ENCODE measurements at places on chromosomes 3 and 15.

DNA sequence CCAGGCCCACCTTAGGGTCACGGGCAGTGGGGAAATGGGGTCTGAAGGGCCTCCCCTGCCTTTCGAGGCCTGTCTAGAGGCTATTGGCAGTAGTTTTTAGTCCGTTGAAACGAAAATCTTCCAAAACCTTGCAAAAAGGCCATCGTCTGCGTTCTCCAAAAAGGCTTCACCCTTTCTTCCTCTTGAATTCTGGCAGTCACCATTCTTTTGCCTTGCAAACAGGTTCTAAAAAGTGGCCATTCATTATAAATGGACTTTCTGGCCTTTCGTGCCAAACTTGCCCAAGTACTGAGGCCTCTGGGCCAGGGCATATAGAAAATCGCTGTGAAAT, 367 bp upstream of the TARS3 start:
- peaks cover 17% of the 10 kb centered on the region for H3K4me1 ChIP-seq
- peak overlapping the region; percentile 55 for H3K4me3 ChIP-seq
- H3K27me3 ChIP-seq = peaks cover 8% of the 10 kb centered on the region
- no peak overlapping the region for H3K27ac ChIP-seq
- DNase-seq = no peak

GRCh38 chr3:86774082-86774691, 216.8 kb downstream of the VGLL3 start:
- H3K36me3 ChIP-seq = no peaks in the 10 kb centered on the region
- no peaks in the 10 kb centered on the region for H3K4me1 ChIP-seq
- no peak overlapping the region for H3K27ac ChIP-seq
- no peak overlapping the region for H3K4me3 ChIP-seq
- no peak for DNase-seq
- H3K27me3 ChIP-seq = no peaks in the 10 kb centered on the region

DNA sequence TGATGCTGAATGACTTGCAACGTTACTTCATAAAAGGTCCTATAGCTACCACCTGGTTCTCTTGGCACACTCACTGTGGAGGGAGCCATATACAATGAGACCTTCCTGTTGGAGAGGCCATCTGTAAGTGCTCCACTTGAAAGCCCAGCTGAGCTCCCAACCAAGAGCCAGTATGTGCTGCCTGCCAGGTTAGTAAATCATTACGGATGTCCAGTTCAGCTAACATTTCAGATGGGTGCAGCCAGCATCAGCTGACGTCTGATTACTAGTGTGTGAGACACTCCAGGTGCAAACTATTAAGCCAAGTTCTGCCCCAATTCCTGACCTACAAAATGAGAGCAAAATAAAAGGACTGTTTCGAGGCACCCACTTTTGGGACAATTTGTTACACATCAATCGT, 274.4 kb upstream of the ROBO2 start:
- no peak for DNase-seq
- no peaks in the 10 kb centered on the region for H3K4me1 ChIP-seq
- no peaks in the 10 kb centered on the region for H3K27me3 ChIP-seq
- H3K27ac ChIP-seq = no peak overlapping the region
- H3K4me3 ChIP-seq = no peak overlapping the region
- no peaks in the 10 kb centered on the region for H3K36me3 ChIP-seq

DNA sequence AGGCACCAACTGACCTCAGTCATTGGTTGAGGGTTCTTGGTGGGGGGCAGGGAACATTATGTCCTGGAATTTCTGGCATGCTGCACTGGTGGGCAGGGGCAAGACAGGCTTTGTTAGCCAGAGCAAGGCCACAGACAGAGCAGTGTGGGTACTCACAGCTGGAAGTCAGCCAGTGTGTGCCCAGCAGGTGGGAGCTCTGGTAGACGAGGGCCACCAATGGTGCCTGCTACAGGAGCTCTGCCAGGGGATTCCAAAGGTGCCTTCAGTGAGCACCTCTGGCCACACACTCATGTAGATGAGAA, 31.3 kb downstream of the CYP8B1 start:
- H3K4me3 ChIP-seq = no peak overlapping the region
- peaks cover 23% of the 10 kb centered on the region for H3K27me3 ChIP-seq
- no peaks in the 10 kb centered on the region for H3K36me3 ChIP-seq

GRCh38 chr15:42034628-42035434, 14.0 kb upstream of the PLA2G4E start:
- H3K4me3 ChIP-seq = no peak overlapping the region
- no peaks in the 10 kb centered on the region for H3K36me3 ChIP-seq
- no peaks in the 10 kb centered on the region for H3K4me1 ChIP-seq

- no peaks in the 10 kb centered on the region for H3K4me1 ChIP-seq
- no peaks in the 10 kb centered on the region for H3K36me3 ChIP-seq
- no peaks in the 10 kb centered on the region for H3K27me3 ChIP-seq
- DNase-seq = no peak
- no peak overlapping the region for H3K4me3 ChIP-seq
Observed at GRCh38 chr3:151933234-151933853, 59.9 kb downstream of the SUCNR1 start.

DNA sequence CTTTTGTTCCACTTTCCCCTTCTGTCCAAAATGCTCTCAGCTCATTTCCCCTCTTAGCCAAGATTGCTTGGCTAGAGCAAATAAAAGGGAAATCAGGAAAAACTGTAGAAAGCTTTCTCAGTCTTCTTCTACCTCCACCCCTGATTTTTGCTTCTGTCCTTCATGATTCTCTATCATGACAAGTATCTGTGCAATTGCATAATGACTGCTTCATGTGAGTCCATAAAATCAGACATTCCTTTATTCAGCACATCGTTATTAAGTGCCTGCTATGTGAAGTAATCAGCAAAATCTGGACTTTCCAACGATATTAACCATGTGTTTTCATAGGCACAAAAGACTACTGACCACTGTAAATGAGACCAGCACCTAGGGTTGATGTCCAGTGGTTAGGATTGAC, 321.5 kb upstream of the CBLB start:
- H3K36me3 ChIP-seq = no peaks in the 10 kb centered on the region
- H3K4me1 ChIP-seq = no peaks in the 10 kb centered on the region
- no peak overlapping the region for H3K4me3 ChIP-seq
- no peak for DNase-seq
- H3K27ac ChIP-seq = no peak overlapping the region

DNA sequence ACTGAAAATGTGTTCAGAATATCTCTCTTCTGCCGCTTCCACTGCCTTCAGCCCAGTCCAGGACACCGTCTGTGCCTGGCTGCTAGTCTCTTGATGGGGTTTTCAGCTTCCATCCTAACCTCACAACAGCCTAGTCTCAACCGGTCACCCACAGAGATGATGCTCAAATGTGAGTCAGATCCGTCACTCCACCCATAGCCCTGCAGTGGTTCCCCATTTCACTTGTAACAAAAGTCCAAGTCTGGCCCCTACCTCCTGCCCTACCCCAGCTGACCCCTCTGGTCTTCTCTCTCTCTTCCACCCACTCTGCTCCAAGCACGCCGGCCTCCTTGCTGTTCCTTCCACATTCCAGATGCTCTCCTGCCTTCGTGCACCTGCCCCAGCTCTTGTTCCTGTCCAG, 68.1 kb downstream of the PPARG start:
- DNase-seq = no peak
- H3K27ac ChIP-seq = no peak overlapping the region
- peaks cover 15% of the 10 kb centered on the region for H3K27me3 ChIP-seq

GRCh38 chr15:66326051-66326450, 30.4 kb downstream of the TIPIN start:
- peaks cover 3% of the 10 kb centered on the region for H3K27me3 ChIP-seq
- H3K4me3 ChIP-seq = no peak overlapping the region
- no peak for DNase-seq
- H3K4me1 ChIP-seq = peaks cover 18% of the 10 kb centered on the region

- H3K36me3 ChIP-seq = no peaks in the 10 kb centered on the region
- no peaks in the 10 kb centered on the region for H3K4me1 ChIP-seq
- H3K27me3 ChIP-seq = no peaks in the 10 kb centered on the region
- DNase-seq = no peak
Observed at GRCh38 chr3:152284906-152285305, 16.2 kb downstream of the MBNL1 start.

- no peaks in the 10 kb centered on the region for H3K4me1 ChIP-seq
- no peaks in the 10 kb centered on the region for H3K36me3 ChIP-seq
- H3K27me3 ChIP-seq = no peaks in the 10 kb centered on the region
- DNase-seq = no peak
Observed at GRCh38 chr3:107377151-107377550, at the start of gene CCDC54. Gene CCDC54, plus strand, starts transcription at chr3:107377439. Its CDS starts 149 bp downstream, at chr3:107377588.

GRCh38 chr15:55884223-55884622, 109.2 kb downstream of the NEDD4 start:
- H3K36me3 ChIP-seq = peaks cover 31% of the 10 kb centered on the region
- no peaks in the 10 kb centered on the region for H3K4me1 ChIP-seq

GRCh38 chr15:82611348-82611747, 35.8 kb downstream of the CPEB1 start:
- H3K36me3 ChIP-seq = no peaks in the 10 kb centered on the region
- H3K4me1 ChIP-seq = no peaks in the 10 kb centered on the region
- H3K27me3 ChIP-seq = peaks cover 30% of the 10 kb centered on the region
- no peak for DNase-seq
- H3K4me3 ChIP-seq = no peak overlapping the region

GRCh38 chr3:62502315-62503300, 129.3 kb upstream of the FEZF2 start:
- peak overlapping the region; percentile 9 for H3K27ac ChIP-seq
- no peaks in the 10 kb centered on the region for H3K36me3 ChIP-seq
- DNase-seq = no peak

- peaks cover 14% of the 10 kb centered on the region for H3K4me1 ChIP-seq
- H3K27me3 ChIP-seq = peaks cover 10% of the 10 kb centered on the region
- no peak within 1 kb of the TSS for H3K27ac ChIP-seq
Observed at GRCh38 chr15:68930268-68931022, at the start of gene SPESP1. Gene SPESP1, plus strand, starts transcription at chr15:68930525. Its CDS starts 129 bp downstream, at chr15:68930654.

DNA sequence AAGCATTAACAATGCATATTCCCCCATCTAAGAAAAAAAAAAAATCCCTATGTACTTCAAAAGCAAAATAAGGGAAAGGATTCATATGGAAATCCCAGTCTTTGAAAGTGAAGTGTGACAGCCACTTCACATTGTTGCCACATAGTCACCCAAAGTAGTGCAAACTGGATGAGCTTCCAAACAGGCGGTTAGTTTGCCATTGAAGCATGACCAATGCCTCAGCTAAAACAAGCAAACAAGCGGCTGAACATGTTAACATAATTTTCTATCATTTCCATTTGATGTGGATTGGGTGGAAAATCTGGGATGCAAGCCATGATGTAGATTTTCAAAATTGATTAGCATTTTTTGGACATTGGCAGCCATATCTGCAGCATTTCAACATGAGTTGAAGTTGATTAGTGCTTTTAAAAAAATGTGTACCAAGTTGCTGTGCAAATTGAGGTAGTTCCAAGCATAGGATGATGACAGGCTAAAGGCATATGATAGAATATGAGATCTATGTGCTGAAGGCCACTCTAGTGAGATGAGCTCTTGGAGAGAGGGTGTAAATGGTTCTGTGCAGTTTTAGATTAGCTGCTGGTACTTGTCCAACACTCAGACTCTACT, 405.2 kb downstream of the NR2F2 start:
- H3K36me3 ChIP-seq = no peaks in the 10 kb centered on the region
- H3K4me3 ChIP-seq = no peak overlapping the region
- H3K4me1 ChIP-seq = peaks cover 20% of the 10 kb centered on the region
- H3K27me3 ChIP-seq = peaks cover 15% of the 10 kb centered on the region
- no peak overlapping the region for H3K27ac ChIP-seq
- DNase-seq = no peak

DNA sequence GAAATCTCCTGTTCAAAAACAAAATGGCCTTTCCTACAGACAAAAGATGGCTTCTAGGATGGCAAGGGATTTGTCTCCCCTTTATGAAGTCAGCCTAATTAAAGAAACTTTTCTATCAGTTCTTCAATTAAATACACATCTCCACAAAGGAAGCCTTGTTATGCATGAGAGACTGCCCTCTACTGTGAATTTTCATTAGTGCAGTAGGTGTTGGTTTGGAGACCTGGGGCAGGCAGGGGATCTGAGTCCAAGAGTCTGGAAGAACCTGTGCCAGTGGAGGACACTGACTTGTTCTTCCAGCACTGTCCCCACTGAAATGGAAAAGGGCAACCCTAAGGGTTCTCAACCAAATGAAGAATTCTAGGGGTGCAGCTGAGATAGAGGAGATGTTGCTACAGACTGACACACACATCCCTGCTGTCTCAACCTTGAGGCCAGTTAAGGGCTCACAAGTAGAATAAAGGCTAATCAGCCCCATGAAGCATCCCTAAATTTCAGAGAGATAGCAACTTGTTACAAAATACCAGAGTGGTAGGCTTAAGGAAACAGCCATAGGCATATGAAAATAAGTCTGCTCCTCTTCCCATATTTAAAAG, 174.0 kb upstream of the PRICKLE2 start:
- DNase-seq = peak; percentile 27
- H3K27ac ChIP-seq = no peak overlapping the region
- H3K36me3 ChIP-seq = no peaks in the 10 kb centered on the region
- no peak overlapping the region for H3K4me3 ChIP-seq

DNA sequence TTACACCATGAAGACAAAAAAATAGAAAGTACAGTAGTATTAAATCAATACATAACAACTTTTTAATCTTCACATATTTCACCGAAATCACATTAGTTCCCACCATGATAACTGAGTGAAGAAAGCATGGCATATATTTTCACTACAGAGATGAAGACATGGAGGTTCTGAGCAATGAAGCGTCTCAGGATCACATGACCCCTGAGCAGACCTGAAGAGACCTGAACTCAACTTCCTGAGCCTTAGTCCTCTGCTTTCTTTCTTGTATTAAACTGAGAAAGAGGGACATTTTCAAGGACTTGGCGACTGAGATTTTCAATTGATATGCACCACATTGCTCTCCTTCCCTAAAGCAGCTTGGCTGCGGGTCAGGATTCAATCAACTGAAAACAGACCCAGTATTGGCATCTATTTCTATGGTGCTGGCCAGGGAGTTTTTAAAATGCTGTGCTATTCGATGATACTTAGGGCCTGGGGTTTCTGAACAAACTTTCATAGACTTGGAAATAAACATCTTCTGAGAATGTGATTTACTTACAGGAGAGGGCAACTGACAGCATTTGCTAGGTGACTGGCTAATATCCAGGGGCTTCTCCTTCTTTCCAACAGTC, 165.1 kb downstream of the LSAMP start:
- H3K27me3 ChIP-seq = no peaks in the 10 kb centered on the region
- H3K4me1 ChIP-seq = peaks cover 16% of the 10 kb centered on the region
- no peak for DNase-seq
- H3K36me3 ChIP-seq = no peaks in the 10 kb centered on the region
- H3K27ac ChIP-seq = no peak overlapping the region

- peak overlapping the region; percentile 41 for H3K27ac ChIP-seq
- no peak for DNase-seq
- no peaks in the 10 kb centered on the region for H3K36me3 ChIP-seq
- no peaks in the 10 kb centered on the region for H3K27me3 ChIP-seq
Observed at GRCh38 chr3:94171954-94172353, 109.1 kb downstream of the NSUN3 start.

DNA sequence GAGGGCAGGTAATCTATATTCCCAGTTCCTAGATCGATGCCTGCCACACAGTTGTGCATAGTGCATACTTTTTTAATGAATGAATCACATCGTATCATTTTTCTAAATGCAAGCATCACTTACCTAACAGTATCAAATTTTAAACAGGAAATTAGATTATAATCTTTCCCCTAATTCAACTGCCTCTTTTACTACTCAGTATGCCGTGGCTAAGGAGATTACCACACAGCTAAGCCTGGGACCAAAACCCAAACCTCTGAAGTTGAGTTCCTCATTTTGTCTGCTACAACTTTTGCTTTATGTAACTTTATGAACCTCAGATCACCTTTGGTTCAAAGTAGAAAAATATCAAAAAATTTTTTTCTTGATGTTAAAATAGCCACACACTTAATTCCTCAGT, 53.2 kb upstream of the FNDC3B start:
- peaks cover 3% of the 10 kb centered on the region for H3K27me3 ChIP-seq
- DNase-seq = no peak
- H3K4me3 ChIP-seq = no peak overlapping the region
- no peaks in the 10 kb centered on the region for H3K4me1 ChIP-seq

- no peaks in the 10 kb centered on the region for H3K27me3 ChIP-seq
- DNase-seq = no peak
- H3K4me1 ChIP-seq = peaks cover 4% of the 10 kb centered on the region
- H3K36me3 ChIP-seq = no peaks in the 10 kb centered on the region
Observed at GRCh38 chr3:106446271-106446670, 577.5 kb upstream of the CBLB start.

Data from nephron progenitor cell (in vitro differentiated cells).